T-helper 1 cell (primary cell): ENCODE measurements at places on chromosomes 16 and 17.

DNA sequence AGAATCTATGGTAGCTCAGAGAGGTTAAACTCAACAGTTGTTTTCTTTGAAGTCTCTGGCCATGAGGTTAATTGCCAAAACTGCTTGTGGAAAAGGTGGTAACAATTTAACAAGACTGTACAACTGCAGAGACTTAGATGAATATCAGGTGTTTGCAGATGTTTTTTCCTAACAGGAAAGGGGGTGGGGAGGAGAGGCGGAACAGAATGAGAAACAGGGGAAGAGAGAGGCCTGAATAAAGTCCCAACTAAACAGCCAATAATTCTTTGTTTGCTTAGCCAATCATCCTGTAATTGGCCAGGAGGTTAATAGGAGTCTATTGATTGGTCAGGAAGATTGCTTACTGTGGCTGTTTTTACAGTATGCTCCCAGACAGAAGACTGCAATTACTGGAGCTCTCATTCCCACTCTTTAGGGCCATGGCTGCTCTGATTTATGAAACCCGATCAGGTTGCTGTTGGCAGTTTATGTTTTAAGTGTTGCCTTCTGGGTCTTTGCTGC lies 249.7 kb upstream of the TBX2 start:
- DNase-seq = no peak

- no peak for DNase-seq
These were observed 55.2 kb downstream of the SPAG9 start for GRCh38 chr17:51065466-51065865.

GRCh38 chr16:66617010-66617434 lies 12.5 kb downstream of the CMTM3 start:
- DNase-seq = no peak

DNA sequence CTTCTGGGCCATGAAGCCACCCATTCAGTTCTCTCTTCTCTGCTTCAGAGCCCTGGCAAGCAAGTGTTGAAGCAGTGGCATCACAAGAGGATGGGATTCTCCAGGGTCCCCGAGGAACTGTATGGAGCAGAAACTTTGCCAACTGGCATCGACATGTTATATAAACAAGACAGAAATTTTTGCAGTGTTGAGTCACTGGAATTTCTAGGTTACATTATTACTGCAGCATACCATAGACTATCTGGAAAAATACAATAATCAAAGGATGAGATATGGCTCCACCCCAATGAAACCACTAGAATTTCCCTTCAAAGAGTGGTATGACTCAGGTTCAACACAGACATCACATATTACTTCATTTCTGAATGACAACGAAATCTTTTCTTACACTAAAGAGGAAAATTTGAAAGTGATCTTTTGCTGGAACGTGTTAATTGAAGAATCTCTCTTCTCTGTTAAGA lies 343.0 kb upstream of the DYNLRB2 start:
- no peak for DNase-seq

GRCh38 chr17:57788725-57789124 lies 43.6 kb upstream of the CCDC182 start:
- no peak for DNase-seq

GRCh38 chr17:29172589-29172988 lies 7.6 kb downstream of the MYO18A start:
- DNase-seq = no peak

GRCh38 chr16:69804297-69804696 lies 42.2 kb downstream of the WWP2 start:
- DNase-seq = no peak

GRCh38 chr16:86243571-86244154 lies 266.7 kb upstream of the FOXF1 start:
- DNase-seq = no peak

- DNase-seq = no peak
These were observed 8.7 kb upstream of the KCNH6 start for GRCh38 chr17:63514477-63514876.

DNA sequence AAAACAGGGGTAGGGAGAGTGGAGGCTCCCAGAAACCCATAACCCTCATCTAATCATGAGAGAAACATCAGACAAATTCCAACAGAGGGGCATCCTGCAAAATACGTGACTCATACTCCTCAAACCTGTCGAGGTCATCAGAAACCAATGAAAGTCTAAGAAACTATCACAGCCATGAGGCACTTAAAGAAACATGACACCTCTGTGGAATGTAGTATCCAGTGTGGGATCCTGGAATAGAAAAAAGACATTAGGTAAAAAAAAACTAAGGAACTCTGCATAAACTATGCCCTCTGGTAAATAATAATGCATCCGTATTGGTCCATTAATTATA lies 16.4 kb downstream of the CDH5 start:
- no peak for DNase-seq

- no peak for DNase-seq
These were observed 3.8 kb upstream of the ALKBH5 start for GRCh38 chr17:18179804-18180203.

GRCh38 chr17:17062356-17062755 lies 20.1 kb downstream of the MPRIP start:
- no peak for DNase-seq

GRCh38 chr16:7423434-7424044 lies 90.9 kb downstream of the RBFOX1 start:
- no peak for DNase-seq

DNA sequence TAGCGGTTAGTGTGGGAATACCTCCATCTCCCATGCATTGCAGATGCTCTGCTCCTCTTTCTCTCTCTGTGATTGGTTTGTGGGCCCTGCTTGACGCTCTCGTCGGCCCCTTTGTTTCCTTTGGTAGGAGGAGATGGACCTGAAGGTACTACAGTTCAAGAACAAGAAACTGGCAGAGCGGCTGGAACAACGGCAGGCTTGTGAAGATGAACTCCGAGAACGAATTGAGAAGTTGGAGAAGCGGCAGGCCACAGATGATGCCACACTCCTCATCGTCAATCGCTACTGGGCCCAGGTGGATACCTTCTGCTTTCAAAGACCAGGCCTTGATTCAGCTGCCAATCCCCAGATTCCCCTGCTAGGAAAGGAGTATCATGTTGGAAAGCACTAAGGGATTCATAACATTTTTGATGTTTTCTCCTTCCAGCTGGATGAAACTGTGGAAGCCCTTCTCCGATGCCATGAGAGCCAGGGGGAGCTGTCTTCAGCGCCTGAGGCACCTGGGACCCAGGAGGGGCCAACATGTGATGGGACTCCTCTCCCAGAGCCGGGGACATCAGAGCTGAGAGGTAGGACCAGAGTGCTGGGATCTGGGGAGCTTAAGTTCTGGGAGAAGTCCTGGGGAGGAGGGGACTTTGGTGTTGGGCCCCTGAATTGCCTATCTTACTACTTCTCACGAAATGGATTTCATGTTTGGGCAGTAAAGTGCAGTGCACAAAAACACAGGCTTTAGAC lies 1.0 kb downstream of the RNF40 start:
- DNase-seq = no peak

- no peak for DNase-seq
These were observed 8.9 kb downstream of the TMEM132E start for GRCh38 chr17:34588266-34588665.

GRCh38 chr16:81310045-81310644 lies 4.6 kb upstream of the GAN start:
- no peak for DNase-seq

DNA sequence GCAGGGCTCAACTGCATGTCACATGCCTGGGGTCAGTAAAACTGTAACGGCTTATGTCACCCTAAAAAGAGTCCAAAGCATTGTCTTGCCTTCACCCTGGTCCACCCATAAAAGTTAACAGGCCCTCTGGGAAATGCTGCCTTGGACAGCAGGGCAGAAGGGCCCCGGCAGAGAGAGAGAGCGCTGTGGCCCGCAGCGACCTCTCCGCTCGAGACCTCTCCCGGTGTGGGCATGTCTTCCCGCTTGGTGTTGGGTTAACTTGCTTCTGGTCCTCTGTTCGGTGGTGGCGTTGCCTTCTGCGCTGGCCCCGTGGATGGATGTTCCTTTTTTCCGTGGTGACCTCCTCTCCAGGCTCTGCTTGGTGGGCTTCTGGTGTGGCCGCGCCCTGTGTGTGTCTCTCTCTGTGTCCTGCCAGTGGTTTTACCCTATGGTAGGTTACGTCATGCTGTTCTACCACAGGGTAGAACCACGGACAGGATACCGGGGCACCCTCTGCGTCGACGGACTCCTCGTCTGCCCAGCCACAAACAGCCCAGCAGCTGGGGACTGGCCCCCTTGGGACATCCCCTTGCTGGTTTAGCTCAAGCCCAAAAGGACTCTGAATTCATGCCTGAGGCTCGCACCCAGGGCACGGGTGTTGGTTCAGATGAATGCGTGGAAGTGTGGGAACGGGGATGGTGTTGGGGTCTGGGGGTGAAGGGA lies 18.3 kb upstream of the CLEC18A start:
- DNase-seq = no peak

DNA sequence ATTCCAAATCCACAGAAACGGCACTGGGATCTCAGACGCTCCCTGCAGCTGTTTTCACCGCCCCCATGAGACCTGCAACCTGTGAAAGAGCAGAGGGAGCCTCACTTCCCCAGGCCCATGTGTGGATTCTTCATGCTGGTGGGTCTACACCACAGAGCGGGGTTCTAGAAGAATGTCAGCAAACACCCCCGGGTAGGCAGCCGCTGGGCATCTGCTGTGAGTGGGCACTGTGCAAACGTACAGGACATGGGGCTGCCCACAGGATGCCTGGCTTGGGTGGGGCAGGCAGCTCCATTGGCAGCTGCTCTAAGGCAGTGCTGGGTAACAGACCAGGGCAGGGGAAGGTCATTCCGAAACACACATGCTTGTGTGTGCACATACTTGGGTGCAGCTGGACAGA lies 174.9 kb downstream of the RBFOX3 start:
- no peak for DNase-seq
